ENCODE measurements at places on chromosomes 1 and 21. TPM values are rescaled to one million over a fixed set of nuclear protein-coding genes. Genes with fewer than 3 reads are reported as not detected.

SPATC1L gene
- total RNA-seq: 9.7 TPM

PRPF38B gene
- total RNA-seq: 107 TPM

ANKRD65 gene
- not detected for total RNA-seq

KANK4 gene
- not detected for total RNA-seq

PRRX1 gene
- total RNA-seq: not detected

FBXO42 gene
- total RNA-seq: 33.1 TPM

FCGR1A gene
- not detected for total RNA-seq

PDZK1 gene
- not detected for total RNA-seq

IGSF5 gene
- not detected for total RNA-seq

IGSF9 gene
- 0.15 TPM for total RNA-seq

TRAPPC10 gene
- 153 TPM for total RNA-seq

CYP2J2 gene
- 0.34 TPM for total RNA-seq

C4BPA gene
- not detected for total RNA-seq

SMIM34 gene
- not detected for total RNA-seq

GJA8 gene
- total RNA-seq: not detected

S100A7A gene
- total RNA-seq: not detected

VANGL2 gene
- total RNA-seq: 14.5 TPM

DIO1 gene
- total RNA-seq: not detected

ADAMTSL4 gene
- total RNA-seq: 0.34 TPM

TTC39A gene
- not detected for total RNA-seq

ADORA3 gene
- total RNA-seq: 0.39 TPM

RCAN3 gene
- total RNA-seq: 35.1 TPM

CHAF1B gene
- total RNA-seq: 1.9 TPM

Data from B cell (primary cell).